GOT3 (cell line): ENCODE measurements at places on chromosomes 7 and 10.
A peak's percentile ranks its signal among the peaks of the same experiment; 100 is the strongest.

- no peak for DNase-seq
Observed at GRCh38 chr10:110352930-110353243, 48.2 kb upstream of the SMNDC1 start.

GRCh38 chr10:11358011-11358410 lies 253.4 kb downstream of the USP6NL start:
- no peak for DNase-seq

DNA sequence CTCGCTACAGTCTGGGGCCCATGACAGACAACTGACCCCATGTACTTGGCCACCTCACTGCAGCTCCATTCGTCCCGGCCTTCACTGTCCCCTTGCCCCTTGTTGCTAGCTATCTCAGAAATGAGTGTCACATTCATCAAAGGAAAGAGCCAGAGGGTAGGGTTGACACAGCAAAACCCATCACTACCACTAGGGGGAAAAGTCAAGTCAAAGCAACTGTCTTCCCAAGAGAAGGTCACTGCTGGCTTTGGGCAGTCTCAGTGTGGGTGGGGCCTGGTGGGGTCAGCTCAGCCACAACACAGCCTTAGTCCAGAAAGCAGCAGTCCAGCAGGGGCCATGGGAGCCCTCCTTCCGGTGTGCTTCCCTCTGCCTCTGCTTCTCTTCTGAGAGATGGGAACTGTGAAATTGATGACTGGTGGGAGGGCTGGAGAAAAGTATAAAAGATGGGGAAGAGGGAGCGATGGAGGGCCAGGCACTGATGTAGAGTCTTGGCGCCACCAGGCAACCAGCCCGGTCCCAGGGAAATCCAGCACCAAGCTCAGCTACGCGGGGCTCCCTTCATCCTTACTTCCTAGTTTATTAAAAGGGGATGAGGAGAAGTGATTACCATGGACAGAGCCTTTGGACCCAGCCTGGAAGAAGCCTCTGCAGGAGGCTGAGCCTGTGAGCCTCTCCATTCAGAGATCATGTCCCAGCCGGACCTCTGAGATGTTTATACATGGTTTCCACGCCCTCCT lies 58.0 kb downstream of the PLXNA4 start:
- DNase-seq: no peak

DNA sequence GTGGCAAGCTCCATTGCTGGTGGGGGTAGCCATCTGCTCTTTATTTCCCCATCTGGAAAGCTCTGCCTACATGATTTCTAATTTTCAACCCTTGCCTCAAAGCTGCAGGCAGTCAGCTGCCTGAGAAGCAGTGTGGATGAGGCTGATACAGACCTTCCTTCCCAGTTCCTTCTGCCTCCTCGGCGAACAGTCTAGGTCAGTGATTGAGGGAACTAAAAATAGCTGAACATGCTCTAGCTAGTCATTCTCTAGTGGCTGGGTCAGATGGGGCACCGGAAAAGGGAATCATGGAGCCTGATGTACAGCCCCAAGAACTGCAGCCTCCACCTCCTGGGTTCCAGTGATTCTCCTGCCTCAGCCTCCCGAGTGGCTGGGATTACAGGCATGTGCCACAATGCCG lies 48.7 kb downstream of the NAMPT start:
- DNase-seq: no peak

DNA sequence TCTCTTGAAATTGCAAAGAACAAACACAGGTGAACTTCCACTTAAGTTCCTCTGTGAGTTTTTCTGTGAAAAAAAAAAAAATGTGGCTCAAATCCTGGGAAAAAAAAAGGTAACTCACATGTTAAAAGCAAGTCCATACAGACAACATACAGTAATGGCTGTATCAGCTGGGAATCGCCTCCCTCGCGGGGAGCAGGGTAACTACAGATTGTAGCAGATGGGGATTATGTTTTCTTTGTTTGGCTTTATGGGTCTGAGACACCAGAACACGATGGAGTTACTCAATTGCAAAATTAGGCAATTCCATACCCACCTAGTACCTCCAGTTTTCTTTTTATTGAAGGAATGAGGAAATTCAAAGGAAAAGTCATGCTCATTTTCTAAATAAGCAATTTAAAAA lies 42.3 kb downstream of the FEZF1 start:
- no peak for DNase-seq

- DNase-seq: no peak
Observed at GRCh38 chr7:67760971-67761370, 764.3 kb downstream of the TYW1 start.

GRCh38 chr10:129966370-129966888 lies 2.4 kb upstream of the EBF3 start:
- no peak for DNase-seq

DNA sequence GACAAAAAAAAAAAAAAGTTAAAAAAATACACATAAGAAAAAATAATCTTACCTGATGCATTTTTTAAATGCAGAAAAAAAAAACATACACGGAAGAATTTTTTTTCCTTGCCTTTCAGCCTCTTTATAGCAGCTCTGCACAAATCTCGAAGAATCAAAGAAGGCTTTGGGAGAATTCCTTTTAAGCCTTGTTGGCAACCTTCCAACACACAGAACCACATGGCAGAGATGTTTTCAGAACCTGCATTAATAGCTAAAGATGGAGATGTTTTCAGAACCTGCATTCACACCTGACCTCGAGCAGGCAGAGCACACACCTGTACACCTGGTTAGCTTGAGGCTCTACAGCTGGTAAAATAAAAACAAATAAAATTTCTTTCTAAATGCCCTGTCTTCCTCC lies 65.6 kb downstream of the DOCK4 start:
- DNase-seq: no peak

- no peak for DNase-seq
Observed at GRCh38 chr10:101223274-101224059, 5.8 kb downstream of the LBX1 start.

- no peak for DNase-seq
Observed at GRCh38 chr10:58734116-58734515, 221.4 kb downstream of the BICC1 start.

DNA sequence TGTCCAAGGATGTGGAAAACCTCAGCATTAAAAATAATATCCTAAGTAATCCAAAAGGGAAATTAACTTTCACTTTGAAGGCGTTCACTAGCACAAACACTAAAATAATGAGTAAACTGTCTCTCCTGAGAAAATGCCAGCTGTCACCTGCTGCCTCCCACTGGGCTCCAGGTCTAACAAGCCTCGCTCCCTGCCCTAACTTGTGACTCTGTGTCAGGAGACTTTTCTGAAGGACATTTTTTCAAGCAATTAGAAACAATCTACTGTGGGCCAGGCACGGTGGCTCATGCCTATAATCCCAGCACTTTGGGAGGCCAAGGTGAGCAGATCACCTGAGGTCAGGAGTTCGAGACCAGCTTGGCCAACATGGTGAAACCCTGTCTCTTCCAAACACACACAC lies 72.8 kb upstream of the GLCCI1 start:
- no peak for DNase-seq

DNA sequence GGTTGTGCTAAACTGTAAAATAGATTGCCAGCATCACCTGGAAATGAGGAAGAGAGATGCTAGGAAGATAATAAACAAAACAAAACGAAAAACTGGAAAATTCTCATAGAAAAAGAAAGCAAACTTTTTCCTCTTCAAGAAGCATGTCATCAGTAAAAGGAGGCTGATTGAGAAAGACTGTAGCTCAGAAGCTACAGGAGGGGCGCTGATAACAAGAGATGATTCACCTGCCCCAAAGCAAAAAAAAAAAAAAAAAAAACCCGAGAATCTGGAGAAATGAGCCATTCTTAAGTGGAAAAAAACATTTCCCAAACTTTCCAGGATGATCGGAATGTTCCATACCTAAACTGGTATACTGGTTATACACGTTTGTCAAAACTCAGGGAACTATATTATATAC lies 130.5 kb upstream of the C1QL3 start:
- DNase-seq: no peak

- no peak for DNase-seq
Observed at GRCh38 chr10:133529576-133529946, 2.4 kb downstream of the CYP2E1 start.

DNA sequence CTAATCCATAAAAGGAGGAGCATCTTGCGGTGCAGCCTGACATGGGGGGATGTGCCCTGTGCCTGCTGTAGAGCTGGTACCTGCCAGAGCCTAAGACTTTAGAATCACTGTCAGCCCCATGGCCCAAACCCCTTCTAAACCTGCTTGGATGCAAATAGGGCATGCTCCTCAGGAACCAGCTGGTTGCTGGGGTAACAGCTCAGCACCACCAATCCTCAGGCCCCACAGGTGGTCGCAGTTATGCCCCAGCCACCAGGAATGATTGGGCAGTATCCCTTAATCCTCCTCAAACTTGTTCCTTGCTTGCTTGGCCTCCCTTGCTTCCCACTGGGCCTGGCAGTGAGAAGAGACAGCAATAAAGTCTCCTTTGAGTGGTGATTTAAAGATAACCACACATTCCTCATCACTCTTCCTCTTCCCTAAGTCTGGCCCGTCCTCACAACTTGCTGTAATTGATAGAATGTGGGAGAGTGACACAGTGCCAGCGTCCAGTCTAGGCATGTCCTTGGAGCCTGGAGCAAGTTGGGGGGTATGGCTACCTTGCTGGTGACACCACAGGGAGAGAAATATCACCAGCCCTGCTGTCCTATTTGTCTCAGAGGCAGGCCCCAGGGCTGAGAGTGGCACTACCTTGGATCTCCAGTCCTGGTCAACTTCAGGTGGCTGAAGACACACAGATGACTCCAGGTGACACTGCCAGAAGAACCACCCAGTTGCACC lies 43.0 kb downstream of the VSTM4 start:
- DNase-seq: no peak

DNA sequence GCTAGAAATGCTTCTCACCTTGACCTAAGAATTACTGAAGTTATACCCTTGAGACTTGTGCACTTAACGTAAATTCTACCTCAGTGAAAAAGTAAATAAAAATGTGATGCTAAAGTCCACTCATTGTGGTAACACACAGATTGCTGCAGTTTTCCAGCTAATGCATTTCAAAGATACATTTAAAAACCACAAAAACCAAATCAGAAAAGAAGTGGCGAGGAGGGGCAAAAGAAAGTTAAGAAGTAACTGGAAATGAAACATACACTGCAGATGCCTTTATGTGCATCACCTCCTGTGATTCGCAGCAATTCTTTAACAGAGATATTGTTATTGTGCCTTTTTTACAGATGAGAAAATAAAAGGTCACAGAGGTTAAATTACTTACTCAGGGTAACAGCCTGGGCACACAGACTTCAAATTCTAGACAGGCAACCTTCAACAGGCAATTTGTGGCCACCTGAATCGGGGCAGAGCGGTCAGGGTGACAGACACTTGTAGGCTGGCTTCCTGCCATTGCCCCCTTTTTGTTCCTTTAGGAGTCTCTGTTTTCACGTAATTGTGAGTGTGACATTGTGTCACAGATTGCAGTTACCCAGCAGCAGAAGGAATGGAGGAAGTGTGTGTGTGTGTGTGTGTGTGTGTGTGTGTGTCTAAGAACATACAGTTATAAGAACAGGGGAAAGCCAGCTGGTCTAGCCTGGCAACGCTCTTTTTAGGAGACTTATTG lies 1.9 kb downstream of the WIPF3 start:
- DNase-seq: no peak

GRCh38 chr7:6272481-6273323 lies at the start of gene CYTH3:
CYTH3 (minus strand) TSS chr7:6272624; CDS start chr7:6272507, 117 bp downstream.
- peak; percentile 39 for DNase-seq

- no peak for DNase-seq
Observed at GRCh38 chr10:49010295-49010694, 70.7 kb upstream of the LRRC18 start.

- DNase-seq: no peak
Observed at GRCh38 chr7:96508371-96508770, 186.5 kb upstream of the SLC25A13 start.

GRCh38 chr10:99427566-99428190 lies 2.7 kb downstream of the GOT1 start:
- DNase-seq: no peak

DNA sequence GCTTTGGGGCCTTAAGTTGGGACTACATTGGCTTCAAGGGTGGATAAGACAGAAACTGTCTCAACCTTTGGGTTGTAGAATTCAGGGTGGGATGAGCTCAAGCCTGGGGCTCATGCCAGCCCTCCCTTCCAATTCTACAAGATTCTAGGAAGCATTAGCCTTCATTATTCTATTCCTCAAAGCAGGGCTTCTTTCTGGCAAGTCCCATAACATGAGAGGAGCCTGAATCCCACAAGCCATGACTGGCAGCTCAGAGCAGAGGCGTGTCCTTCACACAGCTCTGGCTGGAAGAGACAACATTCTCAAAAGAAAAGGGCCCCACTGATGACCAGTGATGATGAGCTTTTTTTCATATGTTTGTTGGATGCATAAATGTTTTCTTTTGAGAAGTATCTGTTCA lies 187.6 kb downstream of the PLXNA4 start:
- DNase-seq: no peak

GRCh38 chr10:5629303-5630111 lies 36.9 kb downstream of the ASB13 start:
- DNase-seq: peak; percentile 7

GRCh38 chr7:151707757-151708156 lies 169.2 kb downstream of the PRKAG2 start:
- no peak for DNase-seq

DNA sequence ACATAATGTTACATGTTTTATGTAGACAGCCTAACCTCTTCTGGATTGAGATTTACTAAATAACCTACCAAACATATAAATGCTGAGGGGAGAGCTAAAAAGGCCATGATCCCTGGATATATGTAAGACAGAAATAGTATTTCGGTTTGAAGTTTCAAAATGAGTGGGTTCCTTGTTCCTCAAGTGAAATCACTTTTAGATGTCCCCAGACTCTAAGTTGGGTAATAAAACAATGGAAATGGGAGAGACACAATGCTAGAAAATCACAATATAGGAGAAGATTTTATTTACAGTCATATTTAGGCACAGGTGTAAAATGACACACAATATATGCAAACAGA lies 56.5 kb downstream of the SHTN1 start:
- no peak for DNase-seq

DNA sequence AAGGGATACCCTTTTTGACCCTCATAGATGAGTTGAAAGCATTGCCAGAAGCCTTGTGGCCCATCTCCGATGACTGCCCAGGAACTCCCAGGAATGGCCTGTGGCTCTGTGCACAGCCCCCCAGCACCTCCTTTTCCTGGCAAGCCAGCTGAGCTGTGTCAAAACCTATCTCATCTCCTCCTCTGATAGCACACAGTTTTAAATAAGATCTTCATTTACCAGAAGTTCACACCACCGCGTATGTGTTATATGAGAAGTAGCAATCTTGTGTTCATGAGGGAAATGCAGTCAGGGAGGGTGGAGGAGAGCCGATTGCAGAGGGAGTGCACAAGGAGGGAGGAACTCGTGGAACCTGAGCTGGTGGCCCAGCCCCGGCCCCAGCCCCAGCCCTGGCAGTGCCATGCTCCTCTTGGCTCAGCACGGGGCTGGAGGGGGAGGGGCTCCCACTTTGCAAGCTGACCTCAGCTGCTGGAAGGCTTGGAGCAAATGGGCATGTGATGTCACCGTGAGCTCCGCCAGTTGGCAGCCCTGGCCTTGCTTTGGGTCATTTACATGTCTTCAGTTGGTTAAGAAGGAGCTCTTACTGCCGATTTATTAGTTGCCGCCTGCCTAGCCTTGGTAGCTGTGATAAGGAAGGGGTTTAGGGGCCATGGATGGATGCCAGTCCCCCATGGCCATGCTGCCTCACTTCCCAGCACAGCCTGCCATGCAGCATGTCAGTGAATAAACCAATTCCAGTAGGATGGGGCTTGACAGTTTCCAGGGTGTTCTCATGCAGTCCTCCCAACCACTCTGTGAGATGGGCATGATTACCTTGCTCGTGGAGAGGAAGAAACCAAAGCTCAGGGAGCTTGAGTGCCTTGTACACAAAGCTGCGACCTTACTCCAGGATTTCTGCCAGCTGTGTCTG lies 20.0 kb downstream of the UNC5B start:
- no peak for DNase-seq
